ENCODE measurements at places on chromosomes 3 and 15.

DNA sequence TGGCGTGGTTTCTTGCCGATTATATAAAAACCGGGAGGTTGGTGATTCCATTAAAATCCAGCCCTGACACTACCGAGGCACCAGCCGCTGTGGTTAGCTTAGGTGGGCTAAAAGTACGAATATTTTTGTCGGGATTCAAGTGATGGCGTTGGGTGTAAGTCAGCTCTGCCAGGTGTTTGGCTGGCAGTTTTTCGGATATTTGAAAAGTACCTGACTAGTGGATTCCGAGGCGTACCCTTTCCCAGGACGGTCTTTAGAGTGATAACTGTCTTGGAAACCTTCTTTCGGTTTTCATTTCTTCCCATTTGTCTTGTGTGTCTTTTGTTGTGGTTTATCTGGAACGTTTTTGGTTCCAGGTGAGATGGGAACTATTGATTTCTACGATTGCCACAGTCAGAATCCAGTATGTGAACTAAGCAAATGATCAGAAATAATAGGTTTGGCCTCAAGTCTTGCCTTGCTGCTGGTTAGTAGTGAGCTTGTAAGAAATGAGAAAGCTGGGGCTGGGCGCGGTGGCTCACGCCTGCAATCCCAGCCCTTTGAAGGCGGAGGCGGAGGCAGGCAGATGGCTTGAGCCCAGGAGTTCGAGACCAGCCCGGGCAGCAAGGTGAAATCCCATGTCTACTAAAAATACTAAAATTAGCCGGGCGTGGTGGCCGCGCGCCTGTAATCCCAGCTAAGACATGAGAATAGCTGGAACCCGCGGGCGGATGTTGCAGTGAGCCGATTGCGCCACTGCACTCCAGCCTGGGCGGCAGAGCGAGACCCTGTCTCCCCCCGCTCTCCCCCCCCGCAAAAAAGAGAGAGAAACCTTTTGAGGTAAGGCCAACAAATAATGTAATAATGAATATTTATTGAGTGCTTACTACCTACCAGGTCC lies 1.4 kb downstream of the FYTTD1 start:
- no peak for DNase-seq

DNA sequence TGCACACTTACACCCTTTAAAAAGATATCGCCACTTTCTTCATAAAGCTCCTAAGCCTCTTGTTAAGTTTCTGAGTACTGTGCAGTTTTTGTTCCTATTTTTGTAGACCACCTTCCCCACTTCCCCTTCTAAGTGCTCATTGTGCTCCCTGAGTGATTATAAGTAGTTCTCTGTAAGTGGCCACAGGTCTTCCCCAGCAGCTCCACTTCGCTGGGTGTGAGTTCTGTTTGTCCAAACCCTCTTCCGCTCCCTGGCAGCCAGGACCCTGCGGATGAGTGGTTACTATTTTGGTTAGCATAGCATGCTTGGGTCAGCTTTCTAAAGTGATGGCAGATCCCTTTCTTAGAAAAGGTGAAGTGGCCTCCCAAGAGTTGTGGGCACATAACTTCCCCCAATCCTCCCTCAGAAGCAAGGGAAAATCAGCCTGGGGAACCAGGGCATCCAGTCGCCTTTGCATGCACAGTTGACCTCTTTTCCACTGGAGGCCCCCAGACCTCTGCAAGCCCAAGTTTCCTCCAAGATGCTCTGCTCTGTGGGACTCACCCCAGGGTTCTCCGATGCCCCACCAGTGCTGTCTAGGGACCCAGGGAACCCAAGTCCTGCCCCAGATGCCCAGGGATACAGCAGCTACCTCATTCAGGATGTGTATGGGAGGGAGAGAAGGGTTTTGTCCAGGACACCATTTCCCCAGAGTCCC lies 69.6 kb downstream of the ATP10A start:
- DNase-seq = no peak

DNA sequence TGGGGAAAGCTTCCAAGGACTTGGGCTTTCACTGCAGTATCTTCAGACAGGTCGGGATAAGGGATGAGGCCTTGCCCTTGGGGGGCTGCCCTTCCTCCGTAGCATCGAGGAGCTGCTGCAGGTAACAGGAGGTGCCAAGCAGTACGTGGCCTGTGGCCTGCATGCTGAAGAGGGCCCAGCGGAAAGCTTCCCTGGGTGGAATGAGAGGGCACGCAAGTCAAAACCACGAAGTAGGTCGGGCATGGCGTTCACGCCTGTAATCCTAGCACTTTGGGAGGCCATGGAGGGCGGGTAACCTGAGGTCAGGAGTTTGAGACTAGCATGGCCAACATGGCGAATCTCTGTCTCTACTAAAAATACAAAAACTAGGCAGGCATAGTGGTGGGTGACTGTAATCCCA lies 12.9 kb downstream of the CIDEC start:
- peak; percentile 33 for DNase-seq

DNA sequence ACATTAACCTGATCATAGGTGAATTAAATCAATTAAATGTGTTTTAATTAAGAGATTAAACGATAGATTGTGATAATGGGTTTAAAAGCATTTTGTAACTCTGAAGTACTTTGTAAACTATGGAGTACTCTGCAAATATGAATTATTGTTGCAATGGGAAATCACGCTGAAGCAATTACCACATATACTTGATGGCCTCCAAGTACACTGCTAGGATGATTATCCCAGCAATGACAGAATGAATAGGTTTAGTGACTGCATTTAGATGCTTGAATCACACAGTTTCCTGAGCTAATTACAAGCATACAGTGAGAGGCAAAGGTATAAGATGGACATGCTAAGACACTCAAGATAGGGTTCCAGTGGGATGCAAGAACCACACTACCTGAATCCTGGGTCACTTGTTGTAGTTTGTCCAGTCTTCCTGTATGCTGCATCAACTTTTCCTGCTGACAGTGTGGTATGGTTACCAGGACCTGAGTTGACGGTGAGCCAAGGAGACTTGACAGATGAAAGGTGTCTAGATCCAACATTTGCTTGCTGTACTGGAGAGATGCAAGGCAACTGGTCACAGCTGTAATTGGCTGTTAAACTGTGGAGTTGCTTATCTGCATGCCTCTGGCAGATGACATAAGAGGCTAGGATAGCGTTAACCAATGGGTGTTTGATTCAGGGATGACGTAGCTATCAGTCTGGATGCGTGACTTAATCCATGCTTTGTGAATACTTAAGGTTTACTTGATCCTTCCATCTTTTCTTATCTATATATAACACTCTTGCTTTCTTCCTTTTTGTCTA lies 38.0 kb downstream of the RNF13 start:
- DNase-seq = no peak

- no peak for DNase-seq
Observed at GRCh38 chr3:52769786-52770455, 819 bp downstream of the NEK4 start.

- DNase-seq = no peak
Observed at GRCh38 chr3:37626736-37627565, 234.7 kb upstream of the CTDSPL start.

- DNase-seq = no peak
Observed at GRCh38 chr3:29655015-29655747, 374.3 kb downstream of the RBMS3 start.
